Fibroblast of skin of left biceps (primary cell): ENCODE measurements at places on chromosomes 4 and X.

- no peak for DNase-seq
Measured at GRCh38 chr4:107922486-107923473, 8.6 kb upstream of the CYP2U1 start.

DNA sequence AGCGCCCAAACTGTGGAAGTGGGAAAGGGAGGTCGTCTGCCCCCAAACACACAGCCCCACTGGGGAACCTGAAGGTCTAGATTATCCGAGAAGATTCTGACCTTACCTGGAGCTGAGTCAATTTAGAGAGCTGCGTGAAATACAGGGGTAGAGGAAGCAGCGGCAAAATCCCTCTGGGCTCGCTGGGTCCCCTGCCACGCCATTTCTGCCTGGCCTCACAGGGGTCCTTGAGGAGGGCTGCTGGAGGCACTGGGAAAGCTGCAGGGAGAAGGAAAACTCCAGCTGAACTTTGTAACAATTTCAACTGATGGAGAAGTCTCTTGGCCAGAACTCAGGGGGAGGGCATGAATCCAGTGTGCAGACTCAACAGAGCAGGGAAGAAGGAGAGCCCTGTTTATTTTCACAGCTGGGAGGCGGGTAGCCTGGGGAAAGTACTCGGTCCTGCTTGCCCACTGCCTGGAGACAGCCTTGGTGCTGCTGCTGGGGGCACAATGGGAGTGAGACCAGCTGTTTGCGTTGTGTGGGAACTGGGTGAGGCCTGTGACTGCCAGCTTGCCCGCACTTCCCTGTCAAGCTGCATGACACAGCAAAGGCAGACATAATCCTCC, 93.2 kb upstream of the MAPK10 start:
- DNase-seq: no peak

DNA sequence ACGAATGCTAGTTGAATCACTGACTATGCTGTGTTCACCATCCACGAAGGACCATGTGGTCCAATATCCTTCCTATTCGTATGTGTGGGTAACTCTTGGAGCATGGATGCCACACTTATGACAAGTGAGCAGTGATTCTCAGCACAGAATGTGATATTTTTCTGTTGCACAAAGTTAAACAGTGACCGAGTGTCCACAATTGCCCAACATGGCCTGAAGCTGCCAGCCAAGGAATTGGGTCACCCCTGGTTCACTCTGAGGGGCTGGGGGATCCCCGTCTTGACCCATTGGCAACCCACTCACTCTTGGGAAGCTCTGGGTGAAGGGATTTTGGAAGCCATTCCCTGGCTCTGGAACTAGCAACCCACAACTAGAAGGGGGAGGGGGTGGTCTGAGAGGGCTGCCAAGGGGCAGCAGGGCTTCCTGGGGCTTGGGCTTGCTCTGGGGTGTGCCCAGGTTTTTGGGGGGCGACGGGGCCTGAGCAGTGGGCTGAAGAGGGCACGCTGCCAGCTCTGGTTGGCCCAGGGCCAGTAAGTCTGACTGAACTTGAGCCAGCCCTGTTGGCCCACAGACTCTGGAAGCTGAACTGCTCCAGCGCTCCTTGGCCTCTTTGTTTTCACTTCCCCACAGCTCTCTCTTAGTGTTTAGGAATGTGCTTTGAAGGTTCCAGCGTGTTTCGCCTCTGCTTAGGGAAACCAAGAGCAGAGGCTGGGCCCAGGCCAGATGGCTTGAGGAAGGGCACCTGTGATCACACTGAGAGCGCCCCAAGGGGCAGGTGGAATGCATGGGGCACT, 43.1 kb upstream of the BCOR start:
- DNase-seq: no peak

GRCh38 chr4:96063639-96064038, 223.7 kb downstream of the PDHA2 start:
- DNase-seq: no peak

DNA sequence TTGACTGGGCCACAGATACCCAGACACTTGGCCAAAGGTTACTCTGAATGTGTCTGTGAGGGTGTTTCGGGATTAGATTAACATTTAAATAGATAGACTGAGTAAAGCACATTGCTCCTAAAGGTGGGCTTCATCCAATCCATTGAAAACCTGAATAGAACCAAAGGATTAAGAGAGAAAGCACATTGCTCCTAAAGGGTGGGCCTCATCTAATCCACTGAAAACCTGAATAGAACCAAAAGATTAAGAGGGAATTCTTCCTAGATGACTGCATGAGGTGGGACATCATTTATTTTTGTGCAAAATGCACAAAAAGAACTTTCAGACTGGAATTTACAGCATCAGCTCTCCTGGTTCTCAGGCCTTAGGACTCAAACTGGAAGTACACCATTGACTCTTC, 351.2 kb upstream of the PCDH10 start:
- no peak for DNase-seq

- DNase-seq: no peak
Measured at GRCh38 chr4:38153387-38153760, 193.2 kb downstream of the PTTG2 start.

GRCh38 chr4:140018931-140019618, 134.9 kb downstream of the MAML3 start:
- DNase-seq: no peak

DNA sequence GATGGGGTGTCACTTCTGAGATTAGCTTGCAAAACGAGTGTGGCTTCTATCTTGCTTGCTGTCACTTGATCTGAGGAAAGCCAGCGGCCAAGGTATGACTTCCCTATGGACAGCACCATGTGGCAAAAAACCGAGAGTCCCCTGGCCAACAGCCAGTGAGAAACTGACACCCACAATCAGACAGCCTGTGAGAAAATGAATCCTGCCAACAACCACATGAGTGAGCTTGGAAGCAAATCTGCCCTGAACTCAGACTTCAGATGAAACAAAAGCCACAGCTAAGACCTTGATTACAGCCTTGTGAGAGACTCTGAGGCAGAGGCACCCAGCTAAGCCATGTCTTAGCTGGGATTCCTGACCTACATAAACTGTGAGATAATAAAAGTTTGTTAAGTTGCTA, 45.5 kb downstream of the PPP1R2C start:
- DNase-seq: no peak

DNA sequence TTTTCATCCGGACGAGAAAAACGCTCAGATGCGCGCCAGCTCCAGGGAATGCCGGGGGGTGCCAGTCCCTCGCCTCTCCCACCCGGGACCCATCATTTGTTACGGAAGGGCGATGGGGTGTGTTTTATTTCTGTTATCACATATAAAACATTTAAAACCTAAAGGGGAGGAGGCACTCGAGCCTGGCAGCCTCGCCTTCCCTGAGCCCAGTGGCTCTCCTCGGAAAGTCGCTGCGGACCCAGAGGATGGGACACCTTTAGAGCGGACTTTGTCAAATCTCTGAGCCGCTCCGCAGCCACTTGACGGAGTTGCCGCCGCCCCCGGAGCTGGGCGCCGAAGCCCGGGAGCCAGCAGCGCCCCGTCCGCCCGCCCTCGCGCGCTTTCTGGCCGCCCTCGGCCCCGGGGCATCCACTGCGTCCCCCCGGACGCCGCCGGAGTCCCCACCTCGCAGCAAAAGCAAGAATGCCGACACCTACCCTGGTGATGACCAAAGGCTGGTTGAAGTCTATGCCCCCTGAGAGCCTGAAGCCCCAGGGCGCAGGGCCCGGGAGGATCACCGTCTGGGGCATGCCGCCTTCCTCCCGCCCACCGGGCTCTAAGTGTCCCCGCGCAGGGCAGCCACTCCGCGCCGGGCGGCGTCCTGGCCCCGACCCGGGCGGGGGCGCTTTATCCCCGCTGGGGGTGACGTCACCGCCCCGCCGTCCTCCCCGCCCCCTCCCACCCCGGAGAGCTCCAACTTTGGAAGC, at the start of gene PDLIM3:
PDLIM3 (minus strand) TSS at position 642 of the 746 bp plus-strand sequence; CDS start at position 569, 73 bp downstream.
- no peak for DNase-seq
